ENCODE measurements at places on chromosomes 6 and 20. TPM values are rescaled to one million over a fixed set of nuclear protein-coding genes. Genes with fewer than 3 reads are reported as not detected.

- H3K4me3 ChIP-seq, result no peak overlapping the region
- no peaks in the 10 kb centered on the region for H3K27me3 ChIP-seq
- DNase-seq, result no peak
- no peaks in the 10 kb centered on the region for H3K4me1 ChIP-seq
- no peak overlapping the region for H3K27ac ChIP-seq
- H3K36me3 ChIP-seq, result no peaks in the 10 kb centered on the region
These were observed 460.9 kb upstream of the SULF2 start for GRCh38 chr20:48246061-48246790.

Gene FAM83C
- not detected for total RNA-seq

DNA sequence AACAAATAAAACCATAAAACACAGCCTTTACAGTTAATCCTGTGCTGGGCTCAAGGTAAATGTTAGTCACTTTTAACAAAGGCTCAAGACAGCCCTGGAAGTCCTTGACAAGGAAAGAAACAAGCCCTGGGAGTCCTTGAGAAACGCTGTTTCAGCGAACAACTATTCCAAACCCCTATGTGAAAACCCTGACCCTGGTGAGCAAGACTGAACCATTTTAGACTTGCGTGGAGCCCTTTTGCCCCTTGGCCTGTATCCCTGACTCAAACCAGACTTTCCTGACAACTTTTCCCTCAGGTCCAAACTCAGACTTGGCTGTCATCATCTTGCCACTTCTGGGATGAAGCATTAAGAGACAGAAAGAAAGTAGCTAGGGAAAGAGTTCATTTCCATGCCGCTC is 180.4 kb downstream of the AIG1 start:
- H3K4me3 ChIP-seq, result no peak overlapping the region
- no peaks in the 10 kb centered on the region for H3K27me3 ChIP-seq
- H3K27ac ChIP-seq, result no peak overlapping the region
- DNase-seq, result no peak

GRCh38 chr20:62117658-62118057 is 4.6 kb upstream of the LSM14B start:
- peak overlapping the region; percentile 36 for H3K4me3 ChIP-seq
- H3K36me3 ChIP-seq, result no peaks in the 10 kb centered on the region
- H3K27ac ChIP-seq, result peak overlapping the region; percentile 33
- H3K27me3 ChIP-seq, result no peaks in the 10 kb centered on the region
